OCI-M1 (cell line): ENCODE measurements at places on chromosomes 16 and 17.

DNA sequence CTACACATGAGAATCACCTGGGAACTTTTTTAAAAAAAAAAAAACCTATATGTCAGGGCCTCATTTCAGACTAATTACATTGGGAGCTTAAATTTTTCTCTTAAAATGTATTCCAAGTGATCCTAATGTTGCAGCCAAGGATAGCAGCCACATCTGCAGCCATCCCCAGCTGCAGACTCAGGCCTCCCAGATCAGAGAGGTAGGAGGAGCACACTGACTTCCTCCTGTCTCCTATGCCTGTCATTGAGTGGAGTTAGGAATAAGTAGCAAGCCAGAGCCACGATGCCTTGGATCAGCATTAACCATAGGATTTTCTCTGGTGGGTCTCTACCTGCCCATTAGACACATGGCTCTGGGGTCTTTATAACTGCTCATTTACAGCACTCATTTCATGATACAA, 463.5 kb downstream of the HS3ST4 start:
- no peak for DNase-seq

DNA sequence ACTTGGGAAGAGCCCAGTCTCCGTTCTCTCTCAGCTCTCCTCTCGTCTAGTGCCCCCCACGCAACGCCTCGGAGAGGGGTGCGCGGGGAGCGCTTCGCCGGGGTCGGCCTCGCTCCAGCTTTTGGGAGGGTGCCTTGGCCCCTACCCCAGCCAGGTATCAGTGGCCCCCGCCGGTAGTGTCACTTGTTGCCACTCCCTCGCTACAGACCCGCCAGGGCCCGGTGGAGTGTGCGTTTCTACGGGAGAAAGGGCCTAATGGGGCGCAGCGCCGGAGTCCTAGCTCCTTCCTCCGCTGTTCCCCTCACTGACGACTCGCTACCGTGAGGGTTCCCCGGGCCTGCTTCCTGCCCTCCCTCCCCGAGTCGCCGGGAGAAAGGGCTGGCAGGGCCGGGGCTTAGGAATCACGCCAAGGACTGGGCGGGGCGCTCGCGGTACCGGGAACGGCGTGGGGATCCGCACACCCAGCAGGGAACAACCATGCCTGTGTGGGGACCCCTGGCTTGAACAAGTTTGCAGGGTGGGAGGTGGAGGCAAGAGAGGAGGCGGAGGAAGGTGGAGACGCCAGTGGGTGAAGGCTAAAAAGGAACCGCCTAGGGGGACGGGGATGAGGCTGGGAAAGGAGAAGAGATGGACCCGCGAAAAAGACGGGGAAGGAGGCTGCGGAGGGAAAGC, 997 bp upstream of the CDH11 start:
- DNase-seq, result no peak

DNA sequence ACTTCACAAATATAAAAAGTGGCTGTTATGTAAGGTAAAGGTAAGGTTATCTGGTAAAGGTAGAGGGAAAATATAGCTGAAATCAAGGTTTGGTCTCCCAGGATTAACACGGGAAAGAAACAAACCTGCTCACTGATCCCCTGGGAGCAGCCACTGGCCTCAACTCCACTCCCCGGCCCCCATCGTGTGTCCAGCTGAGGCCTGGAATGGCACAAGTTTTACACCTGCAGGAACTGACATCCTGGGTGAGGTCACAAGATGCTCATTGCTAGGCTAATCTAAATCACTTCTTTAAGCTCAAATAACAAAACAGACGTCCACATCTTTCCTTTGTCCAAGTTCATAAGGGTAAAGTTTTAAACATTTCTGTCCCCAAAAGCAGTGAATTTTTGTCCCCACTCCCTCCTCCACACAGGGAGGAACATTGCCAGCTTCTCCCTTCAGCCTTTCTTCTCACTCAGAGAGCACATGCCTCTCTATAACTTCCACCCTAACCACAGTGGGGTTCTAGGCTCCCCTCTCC, 46.3 kb downstream of the ERN1 start:
- DNase-seq, result no peak

GRCh38 chr17:32486701-32487472, at the start of gene CDK5R1:
Gene CDK5R1, plus strand, starts transcription at chr17:32486993. Its CDS starts 628 bp downstream, at chr17:32487621.
- peak; percentile 70 for DNase-seq

DNA sequence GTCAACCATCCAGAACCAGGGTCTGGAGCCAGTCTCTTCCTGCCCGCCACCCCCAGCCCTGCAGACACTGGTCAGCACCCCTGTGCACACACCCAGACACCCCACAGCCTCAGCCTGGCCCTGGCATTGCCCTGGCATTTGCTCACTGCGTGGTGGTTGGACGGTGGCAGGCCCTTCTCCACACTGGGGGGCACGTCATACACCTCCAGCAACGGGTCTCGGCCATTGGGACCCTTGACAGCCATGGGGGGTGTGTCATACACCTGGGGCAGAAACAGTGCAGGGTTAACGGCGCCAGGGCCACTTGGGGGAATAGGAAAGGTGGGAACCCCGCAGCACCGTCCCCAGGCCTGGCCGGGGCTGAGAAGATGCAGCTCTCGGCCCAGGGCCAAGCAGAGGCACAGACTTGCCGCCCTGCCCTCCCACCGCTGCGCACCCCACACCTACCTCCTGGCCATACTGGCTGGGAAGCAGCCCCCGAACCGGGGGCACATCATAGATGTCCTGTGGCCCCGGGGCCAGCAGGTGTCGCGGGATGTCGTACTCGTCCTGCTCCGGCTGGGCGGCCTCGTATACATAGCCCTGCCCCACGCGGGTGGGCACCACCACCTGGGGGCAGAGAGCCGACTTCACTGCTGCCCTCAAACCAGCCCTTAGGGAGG, 14.6 kb downstream of the BCAR1 start:
- no peak for DNase-seq

DNA sequence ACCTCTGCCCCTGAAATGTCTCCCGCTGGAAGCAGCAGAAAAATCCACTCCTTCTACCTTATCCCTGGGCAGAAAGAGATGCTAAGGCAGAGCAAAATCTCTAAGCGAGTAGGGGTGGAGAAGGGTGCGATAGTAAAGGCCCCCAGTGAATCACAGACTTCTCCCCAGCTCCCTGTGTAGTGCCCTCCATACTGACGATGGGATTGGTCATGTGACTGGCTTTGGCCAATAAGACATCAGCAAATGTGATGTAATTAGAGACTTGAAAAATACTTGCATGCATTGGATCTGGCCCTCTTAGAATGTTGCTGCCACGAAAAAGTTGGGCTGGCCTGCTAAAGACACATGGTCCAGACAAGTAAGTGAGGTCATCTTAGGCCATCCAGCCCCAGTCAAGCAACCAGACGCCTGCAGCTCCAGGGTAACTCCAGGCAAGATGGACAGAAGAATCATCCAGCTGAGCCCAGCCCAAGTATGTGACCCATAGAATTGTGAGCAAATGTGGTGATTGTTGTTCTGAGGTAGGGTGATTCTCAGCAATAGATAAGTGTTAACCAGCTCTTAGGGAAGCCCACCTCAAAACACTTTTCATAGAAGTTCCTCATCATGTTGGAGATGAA, 36.0 kb downstream of the HASPIN start:
- no peak for DNase-seq

GRCh38 chr17:74873874-74874614, 1.2 kb upstream of the FDXR start:
- peak; percentile 77 for DNase-seq

- peak; percentile 95 for DNase-seq
These were observed 42.1 kb upstream of the TAOK1 start for GRCh38 chr17:29347831-29348629.

- peak; percentile 22 for DNase-seq
These were observed 142.2 kb downstream of the RAB11FIP4 start for GRCh38 chr17:31533546-31534155.

DNA sequence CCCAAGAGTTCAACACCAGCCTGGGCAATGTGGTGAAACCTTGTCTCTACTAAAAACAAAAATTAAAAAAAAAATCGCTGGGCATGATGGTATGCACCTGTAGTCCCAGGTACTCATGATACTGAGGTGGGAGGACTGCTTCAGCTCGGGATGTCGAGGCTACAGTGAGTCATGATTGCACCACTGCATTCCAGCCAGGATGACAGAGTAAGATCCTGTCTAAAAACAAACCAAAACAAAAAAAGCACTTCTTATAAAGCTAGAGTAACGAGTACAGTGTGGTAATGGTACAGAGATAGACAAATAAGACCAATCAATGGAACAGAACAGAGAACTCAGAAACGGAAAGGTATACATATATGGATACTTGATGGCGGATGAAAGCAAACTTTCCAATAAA, 4.4 kb downstream of the NSMCE1 start:
- DNase-seq, result no peak
